ENCODE measurements at places on chromosomes 3 and 15.

- DNase-seq = no peak
These were observed 71.4 kb downstream of the SPSB4 start for GRCh38 chr3:141122455-141123030.

GRCh38 chr3:48859206-48859605 is 11.5 kb upstream of the PRKAR2A start:
- DNase-seq = no peak

DNA sequence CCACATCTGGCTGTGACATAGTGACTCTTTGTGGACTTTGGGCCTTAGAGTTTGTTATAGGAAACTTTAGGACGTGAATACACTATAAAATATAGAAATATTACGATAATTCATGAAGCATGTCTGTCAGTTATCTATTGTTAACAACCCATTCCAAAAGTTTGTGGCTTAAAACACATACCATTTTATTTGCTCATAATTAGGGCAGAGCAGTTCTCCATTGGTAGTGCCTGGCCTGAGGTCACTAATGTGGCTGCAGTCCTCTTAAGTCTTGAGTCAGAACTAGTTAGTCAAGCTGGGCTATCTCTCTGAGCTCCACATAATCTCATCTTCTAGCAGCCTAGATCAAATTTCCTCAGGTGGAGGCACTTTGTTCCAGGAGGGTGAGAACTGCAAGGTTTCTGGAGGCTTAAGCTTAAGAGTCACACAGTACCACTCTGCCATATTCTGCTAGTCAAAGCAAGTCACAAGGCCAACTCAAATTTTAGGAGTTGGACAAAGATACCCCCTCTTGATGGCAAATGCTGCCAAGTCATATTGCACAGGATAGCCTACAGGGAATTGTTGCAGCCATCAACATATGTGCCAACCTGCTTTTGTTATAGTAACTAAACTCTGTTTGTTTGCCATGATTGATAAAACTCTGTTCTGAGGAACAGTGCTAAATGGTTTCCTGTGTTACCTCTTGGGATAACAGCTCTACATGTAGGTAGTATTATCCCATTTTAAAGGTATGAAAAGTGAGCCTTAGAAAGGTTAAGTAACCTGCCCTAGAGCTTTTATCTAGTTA is 8.7 kb downstream of the ATXN7 start:
- no peak for DNase-seq

GRCh38 chr15:73982222-73982962 is 9.7 kb downstream of the STOML1 start:
- DNase-seq = no peak

DNA sequence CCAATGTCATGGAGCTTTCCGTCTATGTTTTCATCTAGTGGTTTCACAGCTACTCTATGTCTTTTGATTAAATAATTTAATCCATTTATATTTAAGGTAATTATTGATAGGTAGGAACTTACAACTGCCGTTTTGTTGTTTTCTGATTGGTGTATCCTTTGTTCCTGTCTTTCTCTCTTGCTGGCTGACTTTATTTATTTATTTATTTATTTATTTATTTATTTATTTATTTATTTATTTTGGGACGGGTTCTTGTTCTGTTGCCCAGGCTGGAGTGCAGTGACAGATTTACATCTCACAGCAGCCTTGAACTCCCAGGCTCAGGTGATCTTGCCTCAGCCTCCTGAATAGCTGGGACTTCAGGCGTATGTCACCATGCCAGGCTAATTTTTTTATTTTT is 299.2 kb upstream of the COL8A1 start:
- DNase-seq = no peak

Data from stimulated activated CD8-positive, alpha-beta memory T cell treated with anti-CD3 and anti-CD28 coated beads, Interleukin-7, amount 100 ng/mL, for 48 hours (primary cell).